OCI-LY7 (cell line): ENCODE measurements at places on chromosomes 4 and X. TPM values are rescaled to one million over a fixed set of nuclear protein-coding genes. Genes with fewer than 3 reads are reported as not detected.
A peak's percentile ranks its signal among the peaks of the same experiment; 100 is the strongest.

DNA sequence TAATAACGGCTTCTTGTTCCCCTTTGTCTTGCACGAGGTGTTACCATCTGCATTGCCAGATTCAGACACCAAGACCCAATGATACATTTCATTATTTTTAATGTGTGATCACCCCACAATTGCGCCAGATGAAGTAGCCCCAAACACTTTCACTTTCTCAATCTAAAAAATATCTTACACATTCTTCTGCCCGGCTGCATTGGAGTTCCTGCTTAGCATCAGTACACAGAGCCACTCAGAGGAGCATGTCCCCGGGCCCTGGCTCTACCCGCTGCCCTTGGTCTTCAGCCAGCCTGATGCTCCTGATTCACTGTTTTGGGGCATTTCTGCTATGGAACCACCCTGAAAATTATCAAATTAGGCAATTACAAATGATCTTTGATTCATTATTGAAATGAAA lies 66.0 kb upstream of the TENM3 start:
- no peak for DNase-seq

CLIC2 gene
- not detected in 2 replicates for total RNA-seq

PDZD4 gene
- total RNA-seq, result not detected in 2 replicates

- DNase-seq, result no peak
Observed at GRCh38 chr4:5037553-5038551, 13.4 kb upstream of the STK32B start.

GRCh38 chrX:120365320-120365719 lies 3.4 kb downstream of the ATP1B4 start:
- peak; percentile 67 for DNase-seq

DNA sequence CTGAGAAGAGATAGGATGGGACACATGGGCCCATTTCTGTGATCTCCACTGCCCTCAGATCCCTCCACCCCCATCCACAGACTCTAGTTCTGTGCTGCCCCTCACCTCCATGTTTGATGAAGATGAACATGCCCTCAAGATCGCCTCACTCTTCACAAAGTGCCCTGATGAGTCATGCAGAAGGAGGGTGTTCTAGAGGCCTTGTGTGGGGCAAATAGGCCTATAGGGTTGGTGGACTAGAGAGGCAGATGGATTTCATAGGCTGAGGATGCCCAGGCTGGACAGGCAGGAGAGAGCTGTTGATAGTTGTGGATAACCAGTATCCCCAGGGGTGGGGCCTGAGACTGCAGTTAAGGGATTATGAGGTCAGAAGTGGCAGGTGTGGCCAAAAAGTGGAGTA lies at the start of gene CXorf65:
TSS of gene CXorf65 (minus strand) at position 314 of the 400 bp plus-strand sequence. CDS start at position 130, 184 bp downstream.
- no peak for DNase-seq

DNA sequence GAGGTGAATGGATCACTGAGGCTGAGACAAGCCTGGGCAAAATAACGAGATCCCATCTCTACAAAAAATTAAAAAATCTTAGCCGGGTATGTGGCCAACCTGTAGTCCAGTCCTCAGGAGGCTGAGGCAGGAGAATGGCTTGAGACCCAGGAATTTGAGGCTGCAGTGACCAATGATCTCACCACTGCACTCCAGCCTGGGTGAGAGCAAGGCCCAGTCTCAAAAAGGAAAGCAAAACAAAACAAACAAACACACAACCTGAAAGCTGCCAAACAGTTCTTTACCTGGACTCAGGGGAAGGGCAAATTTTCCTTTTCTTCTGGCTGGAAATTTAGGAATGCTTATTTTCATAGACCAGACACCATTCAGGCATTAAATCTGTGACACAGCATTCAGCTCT lies 163.1 kb upstream of the FAT1 start:
- DNase-seq, result no peak

DNA sequence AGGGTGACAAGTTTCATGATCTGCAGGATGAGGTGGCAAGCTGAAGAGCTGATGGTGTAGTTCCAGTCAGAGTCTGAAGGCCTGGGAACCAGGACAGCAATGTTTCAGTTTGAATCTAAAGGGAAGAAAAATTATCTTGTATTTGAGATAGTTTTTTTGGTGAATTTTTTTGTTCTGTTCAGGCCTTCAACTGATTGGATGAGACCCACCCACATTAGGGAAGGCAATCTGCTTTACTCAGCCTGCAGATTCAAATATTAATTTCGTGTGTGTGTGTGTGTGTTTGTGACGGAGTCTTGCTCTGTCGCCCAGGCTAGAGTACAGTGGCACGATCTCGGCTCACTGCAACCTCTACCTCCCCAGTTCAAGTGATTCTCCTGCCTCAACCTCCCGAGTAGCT lies 22.1 kb upstream of the SMIM14 start:
- DNase-seq, result no peak

DNA sequence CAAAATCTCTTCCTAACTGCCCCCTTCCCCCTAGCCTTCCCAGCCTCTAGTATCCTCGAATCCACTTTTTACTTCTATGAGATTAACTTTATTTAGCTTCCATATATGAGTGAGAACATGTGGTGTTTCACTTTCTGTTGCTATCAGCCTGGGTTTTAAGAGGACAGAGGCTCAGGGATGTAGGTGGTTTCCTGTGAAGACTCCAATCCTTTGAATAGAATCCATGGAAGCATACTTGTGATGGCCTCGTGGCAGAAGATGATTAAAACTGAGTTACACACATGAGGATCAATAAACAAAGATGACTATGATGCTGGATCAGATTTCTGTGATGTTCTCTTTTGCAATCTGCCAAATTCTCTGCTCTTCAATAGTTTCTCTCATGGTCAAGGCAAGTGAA lies 29.8 kb downstream of the CD99L2 start:
- DNase-seq, result no peak

NCAPG gene
- 89.8 and 95.4 TPM in 2 replicates for total RNA-seq

DNA sequence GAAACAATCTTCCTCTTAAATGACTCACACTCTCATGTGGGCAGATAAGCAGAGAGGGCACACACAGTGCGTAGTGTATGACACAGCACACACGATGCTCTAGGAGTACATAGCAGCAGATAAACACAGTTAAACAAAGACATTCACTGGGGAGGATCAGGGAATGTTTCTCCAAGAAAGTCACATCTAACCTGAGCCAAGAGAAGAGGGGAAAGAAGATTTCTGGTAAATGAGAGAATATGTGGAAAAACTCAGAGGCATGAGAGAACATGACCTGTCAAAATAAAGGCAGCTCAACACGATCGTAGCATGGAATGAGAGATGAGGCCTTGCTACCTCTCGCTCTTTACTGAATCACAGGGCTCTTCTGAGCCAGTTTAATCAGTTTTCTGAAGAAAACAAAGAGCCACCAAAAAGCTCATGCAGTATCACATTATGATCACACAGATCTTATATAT lies 251.0 kb downstream of the ANK2 start:
- no peak for DNase-seq

GRCh38 chr4:11599064-11599463 lies 170.4 kb upstream of the HS3ST1 start:
- DNase-seq, result no peak

- no peak for DNase-seq
Observed at GRCh38 chrX:100880368-100880767, 6.2 kb upstream of the NOX1 start.

- peak; percentile 77 for DNase-seq
Observed at GRCh38 chrX:69539437-69539836, 35.3 kb downstream of the NALF2 start.

DNA sequence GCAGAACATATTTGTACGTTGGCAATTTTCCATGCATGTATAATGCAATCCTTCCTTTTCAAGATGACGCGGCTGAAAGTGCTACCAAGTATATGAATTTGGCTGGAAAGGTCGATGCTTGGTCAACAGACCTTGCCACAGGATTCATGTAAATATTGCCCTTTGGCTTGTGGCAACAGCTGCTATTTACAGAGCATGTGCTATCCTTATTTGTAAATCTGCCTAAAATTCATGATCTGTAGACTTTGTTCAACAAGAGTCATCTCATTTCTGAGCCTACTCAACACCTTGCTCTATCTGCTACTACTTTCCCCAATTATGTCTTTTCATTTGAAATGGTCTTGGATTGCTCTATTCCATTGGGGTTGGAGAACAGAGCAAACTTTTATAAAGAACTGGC lies 1.9 kb upstream of the SMARCA1 start:
- DNase-seq, result no peak

DNA sequence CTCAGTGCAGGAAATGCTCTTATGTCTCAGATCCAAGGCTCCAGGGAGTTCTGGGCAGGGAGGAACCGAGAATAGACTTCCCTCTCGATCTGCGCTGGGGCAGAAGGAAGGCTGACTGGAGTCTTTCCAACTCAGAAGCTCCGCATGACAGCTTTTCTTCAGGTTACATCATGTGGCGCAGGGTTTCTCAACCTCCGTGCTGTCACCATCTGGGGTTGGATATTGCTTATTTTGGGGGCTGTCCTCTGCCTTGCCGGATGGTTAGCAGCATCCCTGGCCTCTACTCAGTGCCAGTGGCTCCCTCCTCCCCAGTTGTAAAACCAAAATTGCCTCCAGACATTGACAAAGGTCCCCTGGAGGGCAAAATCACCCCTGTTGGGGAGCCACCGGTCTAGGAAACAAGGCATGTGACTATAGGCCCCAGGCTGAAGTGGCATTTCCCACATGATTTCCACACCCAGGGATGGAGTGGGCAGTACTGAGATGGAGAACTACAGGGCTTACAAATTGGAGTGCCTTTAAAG lies 21.4 kb downstream of the REELD1 start:
- no peak for DNase-seq

DNA sequence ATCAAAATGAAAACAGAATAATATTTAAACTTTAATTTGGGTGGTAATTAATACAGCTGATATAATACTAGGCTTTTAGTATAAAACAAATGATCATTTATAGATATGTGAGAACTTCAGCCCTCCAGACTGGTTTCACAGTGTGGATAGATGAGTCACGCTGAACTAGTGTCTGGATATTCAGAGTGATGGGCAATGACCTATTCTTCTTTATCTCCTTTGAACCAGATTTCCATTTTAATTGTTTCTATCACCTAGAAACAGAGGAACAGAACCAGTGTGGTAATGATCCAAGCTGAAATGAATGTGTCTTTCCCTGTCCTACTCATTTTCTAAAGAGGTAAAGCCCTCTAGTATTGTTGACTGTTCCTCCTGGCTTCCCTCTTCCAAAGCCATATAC lies 155.2 kb upstream of the GK2 start:
- no peak for DNase-seq

DNA sequence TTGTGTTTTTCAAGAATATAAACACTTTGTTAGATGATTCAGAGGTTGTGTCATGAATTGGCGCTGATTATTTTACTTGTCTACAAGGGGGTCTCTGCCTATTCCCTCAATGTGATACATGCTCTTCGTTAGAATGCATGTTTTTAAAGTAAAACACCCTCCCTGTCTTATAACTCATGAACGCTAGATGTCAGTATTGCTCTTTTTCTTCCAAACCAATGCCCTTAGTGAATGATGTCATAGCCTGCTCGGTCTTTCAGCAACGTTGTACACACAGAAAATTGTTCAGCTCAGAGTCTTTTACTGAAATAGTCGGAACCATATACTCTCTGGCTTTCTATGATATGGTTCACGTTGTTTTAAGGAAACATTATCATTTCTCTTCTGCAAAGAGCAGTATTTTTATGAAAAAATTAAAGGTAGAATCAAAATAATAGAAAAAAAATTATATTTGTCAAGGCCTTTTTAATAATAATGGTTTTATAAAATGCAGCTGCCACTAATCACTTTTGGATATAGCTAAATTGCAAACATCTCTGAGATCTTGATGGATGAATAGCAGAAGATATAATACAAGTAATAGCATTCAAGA lies 292.9 kb downstream of the TLL1 start:
- DNase-seq, result peak; percentile 68

ARX gene
- 0.11 TPM in 1 of 2 replicates, not detected in the other for total RNA-seq

GRCh38 chr4:14679906-14680305 lies 322.4 kb upstream of the CPEB2 start:
- DNase-seq, result no peak

DNA sequence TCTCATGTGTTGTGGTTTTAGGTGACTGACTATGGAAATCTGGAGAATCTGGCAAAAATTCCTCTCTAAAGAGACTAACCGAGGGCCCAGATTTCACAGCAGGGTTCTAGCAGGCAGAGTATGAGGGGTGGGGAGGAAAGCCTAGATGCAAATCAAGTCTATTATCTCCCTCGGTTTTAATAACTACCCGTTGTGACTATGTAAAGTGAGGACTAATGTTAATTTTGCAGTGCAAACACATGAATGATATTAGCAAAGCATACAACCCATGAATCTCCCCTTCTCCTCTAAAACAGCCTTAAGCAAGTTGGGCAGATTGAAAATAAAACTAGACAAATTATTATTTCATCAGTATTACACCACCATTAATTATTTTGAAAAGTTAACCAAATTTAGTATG lies 131.4 kb downstream of the SLITRK2 start:
- DNase-seq, result no peak

- peak; percentile 88 for DNase-seq
Observed at GRCh38 chr4:25874655-25875054, 11.9 kb upstream of the SEL1L3 start.
